ENCODE measurements at places on chromosomes 1 and 21.

GRCh38 chr1:236311040-236311439 lies 29.3 kb upstream of the ERO1B start:
- no peak for DNase-seq

- DNase-seq = no peak
Observed at GRCh38 chr1:20867847-20868246, 80.7 kb upstream of the HP1BP3 start.

DNA sequence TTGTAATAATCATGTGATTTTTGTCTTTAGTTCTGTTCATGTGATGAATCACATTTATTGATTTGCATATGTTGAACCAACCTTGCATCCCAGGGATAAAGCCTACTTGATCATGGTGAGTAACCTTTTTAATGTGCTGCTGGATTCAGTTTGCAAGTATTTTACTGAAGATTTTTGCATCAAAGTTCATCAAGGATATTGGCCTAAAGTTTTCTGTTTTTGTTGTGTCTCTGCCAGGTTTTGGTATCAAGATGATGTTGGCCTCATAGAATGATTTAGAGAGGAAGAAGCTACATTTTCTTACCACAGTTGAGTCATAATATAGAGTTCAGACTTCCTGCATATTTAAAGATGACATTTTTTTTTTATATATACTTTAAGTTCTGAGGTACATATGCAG lies 455.9 kb downstream of the PLPP3 start:
- no peak for DNase-seq

DNA sequence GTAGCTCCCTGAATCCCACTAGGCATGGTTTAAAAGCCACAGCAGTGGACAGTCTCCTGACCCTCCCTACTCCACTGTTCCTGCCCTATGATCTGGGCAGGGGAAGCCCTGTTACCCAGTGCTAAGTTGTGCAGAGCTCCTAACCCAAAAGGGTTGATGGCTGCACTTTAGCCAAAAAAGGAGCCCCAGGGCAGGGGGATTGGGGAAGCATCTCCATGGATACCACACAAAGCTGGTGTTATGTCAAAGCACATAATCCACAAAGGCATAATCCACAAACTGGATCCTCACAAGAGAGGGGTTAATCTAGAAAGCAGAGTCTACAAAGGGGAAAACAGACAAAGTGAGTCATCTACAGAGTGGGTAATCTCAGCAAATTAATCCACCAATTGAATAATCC lies 5.7 kb downstream of the RSPO1 start:
- DNase-seq = no peak

- no peak for DNase-seq
Observed at GRCh38 chr1:111707906-111708305, 31.3 kb downstream of the INKA2 start.

DNA sequence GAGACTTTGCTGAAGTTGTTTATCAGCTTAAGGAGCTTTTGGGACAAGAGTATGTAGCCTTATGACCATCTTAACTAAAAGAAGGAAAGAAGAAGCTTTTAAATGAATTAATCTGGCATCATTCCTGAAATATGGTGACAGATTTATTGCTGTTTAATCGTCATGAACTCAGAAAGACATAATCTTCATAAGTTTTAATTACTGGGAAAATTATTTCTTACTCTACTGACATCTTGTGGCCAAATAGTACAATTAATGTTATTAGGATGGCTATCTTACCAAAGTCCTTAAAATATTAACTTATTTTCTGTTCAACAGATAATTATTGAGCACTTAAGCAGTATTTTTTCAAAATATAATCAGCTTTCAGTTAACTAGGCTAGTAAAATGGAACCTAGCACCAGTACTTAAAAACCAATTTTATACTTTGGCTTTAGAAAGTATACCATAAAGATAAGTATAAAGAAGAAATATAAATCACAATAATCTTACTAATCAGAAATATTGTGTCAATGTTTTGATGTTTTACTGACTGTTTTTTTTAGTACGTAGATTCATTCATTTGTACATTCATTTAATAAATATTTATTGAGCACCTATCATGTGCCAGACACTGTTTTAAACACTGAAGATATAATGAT lies 34.7 kb upstream of the GPR25 start:
- no peak for DNase-seq

DNA sequence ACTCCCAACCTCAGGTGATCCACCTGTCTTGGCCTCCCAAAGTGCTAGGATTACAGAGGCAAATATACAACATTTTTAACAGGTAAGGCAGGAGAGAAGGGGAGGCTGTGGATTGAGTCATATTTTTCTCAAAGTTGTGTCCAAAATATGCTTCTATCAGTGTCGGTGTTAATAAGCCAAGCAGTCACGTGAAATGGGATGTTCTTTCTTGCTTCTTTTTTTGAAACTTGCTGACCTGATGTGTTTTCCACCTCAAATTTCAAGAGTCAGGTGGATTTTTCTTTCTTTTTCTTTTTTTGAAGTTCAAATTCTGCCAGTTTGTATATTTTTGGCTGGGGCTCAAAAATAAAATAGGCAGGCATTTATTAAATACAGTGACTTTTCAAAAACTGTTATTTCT lies 91.5 kb downstream of the PCP4 start:
- DNase-seq = no peak

DNA sequence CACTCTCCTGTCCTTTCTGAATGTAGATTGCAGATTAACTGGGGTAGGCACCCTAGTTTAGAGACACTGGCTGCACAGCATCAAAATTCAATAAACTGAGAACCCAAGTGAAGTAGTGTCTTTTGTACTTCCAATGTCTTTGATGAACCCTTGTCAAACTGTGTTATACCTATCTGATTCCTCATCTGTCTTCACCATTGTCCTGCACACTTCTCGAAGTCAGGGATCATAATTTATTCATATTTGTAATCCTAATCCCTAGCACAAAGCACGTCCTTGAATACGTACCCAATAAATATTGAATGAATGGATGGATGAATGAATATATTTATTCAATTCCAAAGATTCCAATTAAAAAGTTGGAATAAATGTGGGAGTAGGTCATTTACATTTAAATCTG lies 256.6 kb upstream of the PTBP2 start:
- DNase-seq = no peak

- DNase-seq = no peak
Observed at GRCh38 chr21:25115021-25115420, 492.3 kb downstream of the MRPL39 start.

DNA sequence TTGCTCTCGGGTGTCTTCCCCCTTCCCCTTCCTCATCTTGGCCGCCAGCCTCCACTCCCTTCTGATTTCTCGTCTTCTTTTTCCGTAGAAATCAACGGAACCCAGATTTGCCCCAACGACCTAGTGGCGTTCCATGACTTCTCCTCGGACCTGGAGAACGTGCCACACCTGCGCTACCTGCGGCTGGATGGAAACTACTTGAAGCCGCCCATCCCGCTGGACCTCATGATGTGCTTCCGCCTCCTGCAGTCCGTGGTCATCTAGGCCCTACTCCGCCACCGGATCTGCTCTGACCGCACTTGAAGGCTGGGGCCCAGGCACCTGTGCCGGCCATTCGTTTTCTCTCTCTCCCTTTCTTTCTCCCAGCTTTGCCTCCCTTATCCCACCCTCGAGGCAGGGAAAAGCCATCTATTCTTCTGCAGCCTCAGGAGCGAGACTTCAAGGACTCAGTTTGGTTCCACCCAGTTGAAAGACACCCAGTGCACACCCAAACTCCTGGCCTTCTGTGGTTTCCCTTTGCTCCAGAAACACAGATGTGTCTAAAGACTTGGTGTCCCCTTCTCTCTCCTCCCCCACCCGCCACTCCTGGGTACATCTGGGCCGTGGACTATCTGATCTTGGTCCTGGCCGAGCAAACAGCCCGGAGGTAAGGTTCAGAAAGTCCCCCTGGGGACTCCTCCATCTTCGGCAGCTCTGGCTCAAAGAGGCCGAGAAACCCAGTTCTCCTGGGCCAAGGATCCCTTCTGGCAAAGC lies 7.2 kb upstream of the OPTC start:
- DNase-seq = no peak

- DNase-seq = no peak
Observed at GRCh38 chr1:81382561-81382960, 418.2 kb upstream of the ADGRL2 start.

DNA sequence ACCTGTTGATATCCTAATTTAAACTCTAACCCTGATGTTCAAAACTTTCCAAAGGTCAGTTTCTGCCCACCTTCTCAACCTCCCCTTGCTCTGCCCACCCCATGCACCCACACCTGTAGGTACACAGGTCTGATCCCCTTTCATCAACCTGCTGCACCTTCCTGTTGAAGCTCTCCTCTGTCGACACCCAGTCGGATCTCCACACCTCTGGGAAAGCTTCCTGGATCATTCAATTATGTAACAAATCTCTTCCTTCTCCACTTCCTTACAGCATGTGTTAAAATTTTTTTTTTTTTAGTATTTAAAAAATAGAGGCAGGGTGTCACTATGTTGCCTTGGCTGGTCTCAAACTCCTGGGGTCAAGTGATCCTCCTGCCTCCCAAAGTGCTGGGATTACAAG lies 44.7 kb upstream of the IGSF5 start:
- no peak for DNase-seq

DNA sequence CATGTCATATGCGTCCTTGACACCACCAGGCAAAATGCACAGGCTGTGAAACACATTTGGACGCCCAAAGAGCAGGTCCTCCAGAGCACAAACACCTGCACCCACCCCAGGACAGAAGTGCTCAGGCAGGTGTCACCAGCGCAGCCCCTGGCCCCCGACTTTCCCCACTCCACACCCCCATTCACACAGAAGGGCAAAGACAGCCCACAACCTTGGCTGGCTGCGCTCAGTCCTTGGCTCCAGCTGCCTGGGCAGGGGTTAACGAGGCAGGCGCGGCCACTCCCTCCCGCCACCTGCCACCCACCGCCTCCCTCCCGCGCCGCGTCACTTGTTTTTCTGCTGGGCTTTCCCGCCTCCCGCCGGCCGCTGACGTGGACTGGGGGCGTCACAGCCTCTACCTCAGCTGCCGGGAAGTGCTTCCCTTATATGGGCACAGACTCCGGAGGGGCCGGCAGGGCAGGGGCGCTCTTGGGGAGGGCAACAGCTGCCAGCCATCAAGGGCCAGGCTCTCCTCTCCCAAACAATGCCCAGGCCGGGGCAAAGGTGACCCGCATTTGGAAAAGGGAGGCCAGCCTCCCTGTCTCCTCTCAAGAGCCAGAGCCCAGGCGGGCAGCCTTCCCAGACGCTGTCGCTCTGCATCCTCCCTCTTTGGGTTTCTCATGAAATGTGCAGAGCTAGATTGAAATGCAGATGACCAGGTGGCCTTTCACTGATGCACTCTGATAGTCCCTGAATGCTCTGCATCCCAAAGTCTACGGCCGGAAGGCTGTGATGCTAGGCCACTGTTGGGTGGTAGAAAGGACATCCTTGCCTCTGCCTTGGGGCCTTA lies 14.8 kb upstream of the BTG2 start:
- DNase-seq = peak; percentile 98

DNA sequence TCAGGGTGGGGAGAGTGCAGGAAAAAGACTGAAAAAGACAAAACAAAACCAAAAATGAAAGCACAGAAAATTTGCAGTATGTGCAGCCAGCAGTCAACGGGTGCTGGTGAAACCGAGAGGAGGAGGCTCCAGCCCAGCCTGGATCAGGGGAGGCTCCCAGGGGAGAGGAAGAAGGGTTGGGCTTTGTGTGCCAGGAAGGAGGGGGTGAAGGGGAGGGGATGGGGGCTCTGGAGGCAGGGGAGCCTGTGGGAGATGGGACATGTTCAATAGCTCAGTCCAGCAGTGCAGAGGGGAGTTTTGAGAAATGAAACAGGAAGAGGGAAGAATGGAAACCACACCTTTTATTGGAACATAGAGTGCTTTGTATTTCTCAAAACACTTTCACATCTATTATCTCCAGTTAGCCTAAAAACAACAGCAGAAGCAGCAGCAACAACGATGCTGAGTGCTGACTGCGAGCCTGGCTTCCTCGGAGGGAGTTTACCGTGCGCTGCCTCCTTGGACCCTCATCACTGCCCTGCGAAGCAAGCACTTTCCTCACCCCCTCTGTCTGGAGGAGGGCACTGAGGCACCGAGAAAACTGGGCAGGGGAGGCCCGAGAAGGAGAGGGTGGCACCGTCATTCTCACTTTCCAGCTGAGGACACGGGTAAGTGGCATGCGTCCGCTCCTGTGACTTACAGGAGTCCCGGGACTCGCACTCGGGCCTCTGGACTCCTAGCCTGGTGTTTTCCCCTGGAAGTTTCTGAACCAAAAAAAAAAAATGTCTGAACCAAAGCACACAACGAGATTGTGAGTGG lies 62.9 kb downstream of the MDM4 start:
- no peak for DNase-seq

DNA sequence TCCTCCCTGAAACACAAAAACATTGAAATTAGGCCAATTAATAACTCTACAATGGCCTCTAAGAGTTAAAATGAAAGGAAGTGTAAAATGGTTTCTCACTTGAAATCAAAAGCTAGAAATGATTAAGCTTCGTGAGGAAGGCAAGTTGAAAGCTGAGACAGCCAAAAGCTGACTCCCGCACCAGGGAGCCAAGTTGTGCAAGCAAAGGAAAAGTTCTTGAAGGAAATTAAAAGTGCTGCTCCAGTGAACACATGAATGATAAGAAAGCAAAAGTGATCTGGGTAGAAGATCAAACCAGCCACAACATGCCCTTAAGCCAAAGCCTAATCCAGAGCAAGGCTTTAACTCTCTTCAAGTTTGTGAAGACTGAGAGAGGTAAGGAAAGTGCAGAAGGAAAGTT lies 22.8 kb downstream of the CYYR1 start:
- DNase-seq = no peak

GRCh38 chr1:39683591-39684312 lies 7.5 kb downstream of the HPCAL4 start:
- DNase-seq = peak; percentile 53

DNA sequence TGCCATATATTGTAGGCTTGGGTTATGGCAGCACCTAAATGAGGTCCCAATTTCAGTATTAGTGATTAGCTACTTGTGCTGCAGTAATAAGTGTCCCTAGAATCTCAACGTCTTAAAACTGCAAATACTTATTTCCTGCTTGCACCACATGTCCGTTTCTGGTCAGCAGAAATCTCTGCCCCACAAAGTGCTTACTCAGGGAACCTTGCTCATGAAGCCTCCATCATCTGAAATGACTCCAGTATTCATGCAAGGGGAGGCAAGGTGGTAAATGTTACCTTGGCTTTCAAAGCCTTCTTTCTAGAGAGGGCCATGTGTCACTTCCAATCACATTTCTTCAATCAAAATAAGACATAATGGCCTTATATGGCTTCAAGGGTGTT lies 274.2 kb upstream of the KAZN start:
- DNase-seq = no peak

DNA sequence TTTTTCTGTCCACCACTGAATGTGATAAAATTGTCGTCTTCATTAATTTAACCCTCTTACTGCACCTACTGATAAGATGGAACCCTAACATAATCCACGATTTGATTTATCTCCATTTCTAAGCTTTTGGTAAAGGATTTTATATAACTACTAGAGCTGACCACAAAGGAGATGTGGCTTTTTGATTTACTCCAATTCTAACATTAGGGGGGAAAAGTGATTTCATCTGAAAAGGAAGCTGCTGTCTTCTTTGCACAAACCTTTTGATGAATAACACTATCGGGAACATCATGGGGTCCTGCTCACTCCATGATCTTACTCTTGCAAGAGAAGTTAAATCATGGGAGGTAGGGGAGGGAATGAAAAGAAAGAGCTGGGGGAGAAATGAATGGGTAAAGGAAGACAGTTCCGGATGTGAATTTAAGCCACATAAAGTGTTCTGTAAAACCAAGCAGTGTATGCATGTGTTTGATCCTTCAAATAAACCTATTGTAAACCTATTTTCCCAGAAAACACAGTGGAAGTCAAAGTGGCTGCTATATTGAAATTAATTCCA lies 161.8 kb downstream of the GABPA start:
- DNase-seq = no peak

GRCh38 chr1:194503209-194503608 lies 1316.8 kb upstream of the B3GALT2 start:
- DNase-seq = no peak

- DNase-seq = no peak
Observed at GRCh38 chr1:74824497-74825107, 91.7 kb downstream of the TYW3 start.
